ENCODE measurements at places on chromosomes 2 and 18.

DNA sequence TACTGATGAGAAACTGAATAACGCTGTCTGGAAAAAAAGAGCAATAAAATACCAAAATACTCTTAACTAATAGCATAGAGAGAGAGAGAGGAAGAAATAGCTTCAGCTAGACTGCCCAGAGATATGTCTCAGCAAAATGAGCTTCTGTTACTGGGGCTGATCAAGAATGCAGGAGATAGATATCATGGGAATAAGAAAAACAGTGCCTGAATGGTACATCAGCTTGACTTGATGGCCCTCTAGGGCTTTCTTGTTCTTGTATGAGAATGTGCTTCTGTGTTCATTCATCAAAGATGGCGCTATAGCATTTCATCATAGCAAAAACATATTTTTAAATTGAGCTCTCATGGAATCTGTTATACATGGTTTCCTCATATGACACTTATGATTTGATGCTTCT lies 151.2 kb downstream of the CALCRL start:
- DNase-seq: no peak

GRCh38 chr18:11883153-11883552 lies 25.0 kb downstream of the MPPE1 start:
- DNase-seq: no peak

DNA sequence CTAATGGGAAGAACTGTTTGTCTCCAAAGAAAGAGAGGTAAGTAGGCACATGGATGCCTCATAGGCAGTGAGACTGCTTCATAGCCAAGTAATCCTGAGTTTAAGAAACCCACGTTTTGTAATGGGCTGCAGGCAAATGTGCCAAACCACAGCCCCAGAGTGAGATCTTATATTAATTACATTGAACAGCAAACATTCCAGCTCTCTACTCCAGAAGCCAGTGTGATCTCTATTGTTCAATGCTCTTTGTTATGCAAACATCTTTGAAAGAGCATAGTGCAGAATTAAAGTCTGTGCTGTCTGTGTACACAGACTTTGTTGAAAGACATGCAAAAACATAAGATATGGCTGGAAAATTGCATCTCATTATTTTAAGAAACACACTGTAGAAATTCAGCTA lies 720.8 kb upstream of the REG3G start:
- no peak for DNase-seq

- DNase-seq: no peak
Measured at GRCh38 chr2:117613101-117613500, 201.4 kb upstream of the DDX18 start.

GRCh38 chr2:130807659-130808385 lies 28.9 kb upstream of the ARHGEF4 start:
- DNase-seq: peak; percentile 36

DNA sequence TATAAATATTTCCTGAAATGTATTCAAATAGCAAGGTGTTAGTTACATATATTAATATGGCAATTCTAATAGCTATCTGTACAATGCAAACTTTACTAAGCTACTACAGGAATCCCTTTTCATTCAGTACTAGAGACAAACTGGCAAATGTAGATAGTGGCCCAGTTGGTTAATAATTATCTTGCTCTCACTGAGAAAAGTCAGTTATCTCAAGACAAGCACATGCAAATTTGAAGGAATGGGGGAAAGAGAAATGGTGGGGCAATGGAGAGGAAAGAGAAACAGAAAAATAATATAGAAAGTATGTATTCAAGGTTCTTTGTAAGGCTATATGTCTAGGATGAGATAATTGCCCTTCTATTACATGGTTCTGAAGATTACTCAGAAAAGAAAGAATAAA lies 280.0 kb downstream of the FIGN start:
- no peak for DNase-seq

DNA sequence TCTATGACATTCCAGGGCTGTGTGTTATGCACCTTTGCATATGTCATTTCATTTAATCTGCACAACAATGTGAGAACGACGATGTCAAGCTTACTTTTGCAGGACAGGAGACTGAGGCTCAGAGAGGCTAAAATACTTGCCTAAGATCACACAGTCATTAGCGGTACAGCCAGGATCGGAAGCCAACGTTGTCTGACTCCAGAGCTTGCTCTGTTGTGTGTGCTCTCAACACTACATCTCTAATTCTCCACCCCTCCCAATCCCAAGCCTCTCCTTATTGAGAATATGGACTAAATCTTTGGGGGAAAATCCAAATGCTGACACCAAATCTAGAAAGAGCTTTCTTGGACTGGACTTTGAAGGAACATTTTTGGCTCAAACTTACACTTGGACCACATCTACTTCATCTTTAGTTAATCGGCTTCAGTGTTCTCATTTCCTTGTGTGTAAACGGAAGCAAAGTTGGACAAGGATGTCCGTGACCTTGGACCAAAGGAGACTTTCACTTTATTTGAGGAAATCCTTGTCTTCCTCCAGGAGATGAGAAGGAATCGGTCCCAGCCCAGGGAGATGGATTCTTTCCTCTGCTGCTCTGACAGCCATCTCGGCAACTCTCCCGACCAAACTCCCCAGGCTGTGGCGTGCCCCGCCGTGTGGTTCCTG lies 242.4 kb downstream of the LPIN1 start:
- no peak for DNase-seq

GRCh38 chr2:71479261-71479660 lies 25.9 kb downstream of the DYSF start:
- DNase-seq: no peak

DNA sequence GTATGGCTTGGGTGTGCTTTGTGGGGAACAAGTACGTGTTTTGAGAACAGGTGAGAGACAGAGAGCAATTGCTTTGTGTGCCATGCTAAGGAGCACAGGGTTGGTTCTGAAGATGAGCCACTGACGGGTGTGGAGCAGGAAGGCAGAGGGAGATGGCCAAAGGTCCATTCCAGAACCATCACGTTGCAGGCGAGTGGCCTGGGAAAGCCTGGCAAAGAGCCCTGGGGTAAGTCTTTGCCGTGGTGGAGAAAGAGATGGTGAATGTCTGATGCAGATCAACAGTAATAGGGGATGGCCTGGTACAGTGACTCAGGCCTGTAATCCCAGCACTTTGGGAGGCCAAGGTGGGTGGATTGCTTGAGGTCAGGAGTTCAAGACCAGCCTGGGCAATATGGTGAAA lies 93.5 kb upstream of the ZNF521 start:
- DNase-seq: no peak

- DNase-seq: no peak
Measured at GRCh38 chr2:118817469-118817868, 30.0 kb downstream of the EN1 start.

GRCh38 chr2:25332571-25332970 lies 9.2 kb downstream of the DNMT3A start:
- DNase-seq: no peak

GRCh38 chr2:30527411-30527810 lies 80.4 kb downstream of the LCLAT1 start:
- DNase-seq: no peak

DNA sequence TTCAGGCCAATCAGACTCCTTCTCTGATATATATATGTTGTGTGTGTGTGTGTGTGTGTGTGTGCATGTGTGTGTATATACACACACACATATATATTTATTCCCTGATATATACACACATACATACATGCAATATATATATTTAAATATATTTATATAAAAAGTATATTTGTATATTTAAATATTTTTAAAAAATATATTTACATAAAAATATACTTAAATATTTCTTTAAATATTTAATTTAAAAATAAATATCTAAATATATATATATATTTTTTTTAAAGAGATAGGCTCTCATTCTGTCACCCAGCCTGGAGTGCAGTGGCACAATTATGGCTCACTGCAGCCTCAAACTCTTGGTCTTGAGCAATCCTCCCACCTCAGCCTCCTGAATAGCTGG lies 281.3 kb downstream of the DYSF start:
- no peak for DNase-seq

- no peak for DNase-seq
Measured at GRCh38 chr2:8438996-8439395, 242.9 kb upstream of the ID2 start.

- DNase-seq: no peak
Measured at GRCh38 chr2:241734208-241734466, 293 bp upstream of the D2HGDH start.

GRCh38 chr2:216497382-216498069 lies 1.1 kb upstream of the RPL37A start:
- DNase-seq: no peak

- DNase-seq: peak; percentile 73
Measured at GRCh38 chr2:206800506-206801417, 35.4 kb downstream of the FASTKD2 start.

- DNase-seq: no peak
Measured at GRCh38 chr18:49886891-49887764, 73.8 kb upstream of the ACAA2 start.

- DNase-seq: no peak
Measured at GRCh38 chr2:3656762-3657721, 958 bp upstream of the ALLC start.

DNA sequence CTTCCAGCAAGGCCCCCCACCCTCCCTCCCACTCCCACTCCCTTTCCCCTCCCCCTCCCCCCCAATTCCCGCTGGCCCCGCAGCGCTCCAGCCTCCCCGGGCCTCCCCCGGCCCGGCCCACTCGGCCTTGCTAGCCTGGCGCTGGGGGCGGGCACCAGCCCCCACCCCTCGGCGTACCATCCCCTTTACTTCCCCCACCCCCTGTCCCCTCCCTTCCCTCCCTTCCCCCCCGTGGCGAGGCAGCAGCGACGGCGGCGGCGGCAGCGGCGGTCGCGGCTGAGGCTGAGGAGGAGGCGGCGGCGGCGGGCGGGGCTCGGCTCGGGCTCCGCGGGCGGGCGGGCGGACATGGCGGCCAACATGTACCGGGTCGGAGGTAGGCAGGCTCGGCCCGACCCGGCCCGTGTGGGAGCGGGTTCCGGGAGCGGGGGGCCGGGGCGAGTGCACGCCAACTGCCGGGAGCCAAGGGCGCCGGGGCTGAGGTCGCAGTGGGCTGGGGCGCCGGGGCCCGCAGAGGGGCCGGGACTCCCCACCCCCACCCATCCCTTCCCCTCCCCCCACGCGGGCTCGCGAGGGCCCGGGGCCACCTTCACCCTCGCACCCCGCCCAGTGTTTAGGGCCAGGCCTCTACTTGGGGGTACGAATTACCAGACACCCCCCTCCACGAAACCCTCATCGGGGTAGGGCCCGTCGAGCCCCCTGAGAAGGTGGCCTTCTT lies at the start of gene MTA3:
Gene MTA3 (plus strand): TSS at position 232 of the 715 bp plus-strand sequence. CDS start 114 bp downstream, at position 346.
- peak; percentile 12 for DNase-seq

DNA sequence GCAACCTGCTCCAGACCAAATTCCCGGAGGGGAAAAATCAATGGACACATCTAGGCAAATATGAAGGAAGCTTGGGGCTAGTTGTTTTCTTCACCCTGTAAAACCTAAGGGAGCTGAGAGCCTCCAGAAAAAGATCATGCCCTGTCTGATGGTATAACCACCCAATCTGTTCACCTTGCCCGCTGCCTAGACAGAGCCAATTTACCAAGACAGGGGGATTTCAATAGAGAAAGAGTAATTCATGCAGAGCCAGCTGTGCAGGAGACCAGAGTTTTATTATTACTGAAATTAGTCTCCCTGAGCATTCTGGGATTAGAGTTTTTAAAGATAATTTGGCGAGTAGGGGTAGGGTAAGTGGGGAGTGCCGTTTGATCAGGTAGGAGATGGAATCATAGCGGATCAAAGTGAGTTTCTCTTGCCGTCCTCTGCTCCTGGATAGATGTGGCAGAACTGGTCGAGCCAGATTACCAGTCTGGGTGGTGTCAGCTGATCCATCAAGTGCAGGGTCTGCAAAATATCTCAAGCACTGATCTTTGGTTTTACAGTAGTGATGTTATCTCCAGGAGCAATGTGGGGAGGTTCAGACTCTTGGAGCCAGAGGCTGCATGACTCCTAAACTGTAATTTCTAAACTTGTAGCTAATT lies 35.1 kb upstream of the B4GALT6 start:
- DNase-seq: no peak

- peak; percentile 62 for DNase-seq
Measured at GRCh38 chr2:166417669-166418068, 41.9 kb upstream of the SCN9A start.

GRCh38 chr2:54419388-54419787 lies 36.7 kb upstream of the SPTBN1 start:
- no peak for DNase-seq

DNA sequence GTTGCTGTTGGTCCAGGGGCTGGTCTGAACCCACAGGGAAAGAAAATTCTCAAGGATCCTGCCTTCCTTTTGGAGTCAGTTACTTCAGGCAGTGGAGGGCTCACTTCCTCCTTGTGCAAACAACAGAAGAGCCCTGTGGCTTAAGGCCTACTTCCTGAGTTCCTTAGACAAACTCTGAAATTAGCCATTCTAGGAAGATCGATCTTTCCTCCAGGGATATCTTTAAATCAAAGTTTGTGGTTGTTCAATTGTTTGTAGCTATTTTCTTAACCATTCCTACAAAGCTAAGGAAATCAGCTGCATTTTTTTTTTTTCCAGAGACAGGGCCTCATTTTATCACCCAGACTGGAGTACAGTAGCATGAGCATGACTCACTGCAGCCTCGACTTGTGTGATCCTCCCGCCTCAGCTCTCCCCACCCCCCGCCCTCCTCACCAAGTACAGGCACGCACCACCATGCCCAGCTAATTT lies 156.0 kb downstream of the TANC1 start:
- DNase-seq: no peak

DNA sequence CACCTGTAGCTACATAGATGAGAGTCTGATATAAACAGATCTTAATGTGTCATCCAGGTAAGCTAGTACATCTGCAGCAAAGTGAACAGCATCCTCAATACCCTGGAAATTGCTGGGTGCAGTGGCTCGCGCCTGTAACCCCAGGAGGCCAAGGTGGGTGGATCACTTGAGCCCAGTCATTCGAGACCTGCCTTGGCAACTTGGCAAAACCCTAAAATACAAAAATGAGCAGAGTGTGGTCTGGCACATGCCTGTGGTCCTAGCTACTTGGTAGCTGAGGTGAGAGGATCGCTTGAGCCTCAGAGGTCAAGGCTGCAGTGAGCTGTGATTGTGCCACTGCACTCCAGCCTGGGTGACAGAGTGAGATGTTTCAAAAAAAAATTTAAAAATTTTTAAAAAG lies 233.9 kb upstream of the SP5 start:
- DNase-seq: no peak

GRCh38 chr2:229297247-229297646 lies 26.2 kb upstream of the PID1 start:
- no peak for DNase-seq

DNA sequence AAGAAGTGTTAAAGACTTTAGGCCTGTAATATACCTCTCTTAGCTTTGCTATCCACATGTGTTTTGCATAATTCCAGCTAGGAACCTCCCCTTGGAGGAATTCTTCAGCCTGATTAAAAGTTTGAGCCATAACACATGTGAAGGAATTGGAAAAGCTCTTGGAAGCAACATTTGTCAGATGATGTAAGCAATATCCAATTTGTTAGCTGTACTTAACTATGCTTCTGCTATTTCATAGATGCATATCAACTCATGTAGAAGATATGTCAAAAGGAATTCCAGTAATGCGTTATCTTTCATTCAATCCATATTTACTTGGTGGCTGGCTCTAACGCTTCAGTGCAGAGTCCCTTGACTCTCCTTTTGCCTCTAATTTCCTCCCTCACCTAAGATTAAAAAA lies 46.2 kb downstream of the PKP4 start:
- peak; percentile 56 for DNase-seq

All from NCI-H460 (cell line).